Cerebellar nuclear complex (tissue), 1 donor: ENCODE measurements at places on chromosomes 11 and 22.

GRCh38 chr22:19896665-19897355, 42.1 kb upstream of the GNB1L start:
- DNase-seq: no peak

DNA sequence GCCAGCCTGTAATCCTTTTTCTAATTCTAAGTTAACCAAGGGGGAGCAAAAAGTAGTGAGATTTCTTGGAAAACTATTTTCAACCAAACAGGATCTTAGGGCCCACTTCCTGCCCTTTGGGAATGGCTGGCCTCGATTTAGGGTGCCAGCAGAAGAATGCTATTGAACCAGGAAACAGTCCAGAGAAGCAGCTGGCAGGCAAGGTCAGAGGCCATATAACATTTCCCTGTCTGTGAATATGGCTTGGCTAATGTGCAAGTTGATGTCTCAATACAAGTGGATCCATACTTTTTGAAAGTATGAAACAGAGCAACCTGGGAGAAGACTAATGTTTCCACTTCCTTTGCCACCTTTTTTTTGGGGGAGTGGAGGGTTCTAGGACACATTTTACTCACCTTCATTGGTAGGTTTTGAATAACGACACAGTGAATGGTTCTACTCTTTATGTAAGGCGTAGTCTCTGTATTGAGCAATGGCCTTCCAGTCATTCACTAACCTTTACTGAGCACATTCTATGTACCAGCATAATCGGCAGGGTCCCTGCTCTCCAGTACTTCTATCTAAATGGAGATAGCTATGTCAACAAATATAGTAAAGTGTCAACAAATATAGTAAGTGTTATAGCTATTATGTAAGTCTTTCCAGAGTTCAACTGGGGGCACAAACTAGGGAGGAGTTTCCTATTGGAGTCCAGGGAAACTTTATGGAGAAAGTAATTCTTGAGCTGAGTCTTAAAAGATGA, 34.2 kb upstream of the RRM1 start:
- DNase-seq: no peak

DNA sequence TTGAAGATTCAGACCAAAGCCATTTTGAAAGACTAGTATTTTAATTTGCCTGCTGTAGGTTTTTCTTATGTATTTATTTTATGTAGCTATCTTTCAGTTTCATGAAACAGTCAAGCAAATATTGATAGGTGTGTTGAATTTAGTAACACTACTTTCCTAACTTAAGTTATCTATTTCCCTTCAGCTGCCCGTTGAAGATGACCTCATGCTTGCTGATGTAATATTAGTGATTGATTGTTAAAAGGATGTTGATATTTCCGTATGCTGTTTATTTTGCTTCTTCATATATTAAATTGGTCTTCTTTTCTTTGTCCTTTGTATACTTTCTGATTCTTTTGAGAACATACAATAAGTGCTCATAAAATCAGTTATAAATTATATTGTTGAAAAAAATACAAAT, 86.8 kb upstream of the CHORDC1 start:
- DNase-seq: no peak

- DNase-seq: no peak
Observed at GRCh38 chr11:1924181-1924580, 4.7 kb downstream of the TNNT3 start.

GRCh38 chr11:113477321-113477720, 2.1 kb upstream of the DRD2 start:
- no peak for DNase-seq
